Central memory CD8-positive, alpha-beta T cell (primary cell): ENCODE measurements at places on chromosomes 3 and 15.

GRCh38 chr3:43894176-43895049 is 203.7 kb downstream of the ABHD5 start:
- H3K4me1 ChIP-seq = no peaks in the 10 kb centered on the region
- H3K4me3 ChIP-seq = peak overlapping the region; percentile 54
- H3K36me3 ChIP-seq = no peaks in the 10 kb centered on the region
- peaks cover 79% of the 10 kb centered on the region for H3K27me3 ChIP-seq

GRCh38 chr3:197908957-197909701 is 40.9 kb upstream of the RPL35A start:
- H3K27ac ChIP-seq = no peak overlapping the region
- H3K4me1 ChIP-seq = peaks cover 29% of the 10 kb centered on the region
- no peak for DNase-seq
- peaks cover 2% of the 10 kb centered on the region for H3K36me3 ChIP-seq

GRCh38 chr15:65377976-65378366 is at the start of gene IGDCC3:
IGDCC3 (minus strand) TSS chr15:65378002; CDS start chr15:65377788, 214 bp downstream.
- peaks cover 8% of the 10 kb centered on the region for H3K4me1 ChIP-seq
- no peak for DNase-seq
- H3K27ac ChIP-seq = no peak within 1 kb of the TSS
- peaks cover 1% of the 10 kb centered on the region for H3K36me3 ChIP-seq
- peaks cover 71% of the 10 kb centered on the region for H3K27me3 ChIP-seq

GRCh38 chr3:15206662-15207576 is 873 bp downstream of the CAPN7 start:
- no peaks in the 10 kb centered on the region for H3K27me3 ChIP-seq
- H3K4me1 ChIP-seq = peaks cover 39% of the 10 kb centered on the region
- DNase-seq = no peak
- peaks cover 14% of the 10 kb centered on the region for H3K36me3 ChIP-seq
- peak overlapping the region; percentile 87 for H3K4me3 ChIP-seq

- peaks cover 78% of the 10 kb centered on the region for H3K27me3 ChIP-seq
- no peaks in the 10 kb centered on the region for H3K4me1 ChIP-seq
- H3K36me3 ChIP-seq = no peaks in the 10 kb centered on the region
- no peak overlapping the region for H3K4me3 ChIP-seq
- DNase-seq = no peak
- H3K27ac ChIP-seq = no peak overlapping the region
These were observed 132.4 kb upstream of the C2CD4B start for GRCh38 chr15:62297522-62297921.

- DNase-seq = no peak
- no peak overlapping the region for H3K27ac ChIP-seq
- no peaks in the 10 kb centered on the region for H3K4me1 ChIP-seq
- H3K36me3 ChIP-seq = no peaks in the 10 kb centered on the region
These were observed 1105.8 kb downstream of the IGSF11 start for GRCh38 chr3:117928836-117929235.

DNA sequence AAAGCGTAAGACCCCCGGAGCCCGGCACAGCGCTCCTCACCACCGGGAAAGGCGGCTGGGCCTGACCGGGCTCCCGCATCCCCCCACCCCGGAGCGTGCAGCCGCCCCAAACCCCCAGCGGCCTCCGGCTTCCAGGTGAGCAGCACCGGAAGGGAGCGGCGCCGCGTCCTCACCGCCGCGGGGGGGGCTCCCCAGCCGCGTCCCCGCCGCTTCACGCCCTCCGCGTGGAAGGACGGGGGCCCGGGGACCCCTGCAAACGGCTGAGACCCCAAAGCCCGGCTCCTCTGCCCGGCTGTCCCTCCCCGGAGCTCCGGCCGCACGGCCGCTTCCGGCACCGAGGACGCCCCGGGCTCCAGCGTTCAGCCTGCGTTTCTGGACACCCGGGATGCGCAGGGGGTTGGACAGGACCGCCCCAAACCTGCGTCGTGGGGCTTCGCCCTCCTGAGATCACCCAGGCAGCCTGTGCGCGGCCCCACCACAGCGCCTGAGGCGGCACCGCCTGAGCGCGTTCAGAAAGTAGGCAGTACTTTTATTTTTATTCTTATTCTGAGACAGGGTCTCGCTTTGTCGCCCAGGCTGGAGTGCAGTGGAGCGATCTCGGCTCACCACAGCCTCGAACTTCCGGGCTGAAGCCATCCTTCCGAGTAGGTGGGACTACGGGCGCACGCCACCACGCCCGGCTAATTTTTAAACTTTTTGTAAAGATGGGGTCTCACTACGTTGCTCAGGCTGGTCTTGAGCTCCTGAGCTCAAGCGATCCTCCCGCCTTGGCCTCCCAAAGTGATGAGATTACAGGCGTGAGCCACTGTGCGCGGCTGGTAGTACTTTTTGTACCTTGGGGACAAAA is 51.6 kb upstream of the BLM start:
- no peak for DNase-seq
- H3K36me3 ChIP-seq = peaks cover 9% of the 10 kb centered on the region
- H3K4me3 ChIP-seq = peak overlapping the region; percentile 73
- H3K27me3 ChIP-seq = peaks cover 49% of the 10 kb centered on the region
- H3K27ac ChIP-seq = no peak overlapping the region

- peak overlapping the region; percentile 16 for H3K27ac ChIP-seq
- H3K4me3 ChIP-seq = no peak overlapping the region
- H3K36me3 ChIP-seq = no peaks in the 10 kb centered on the region
- H3K4me1 ChIP-seq = no peaks in the 10 kb centered on the region
- H3K27me3 ChIP-seq = no peaks in the 10 kb centered on the region
These were observed 137.1 kb upstream of the WNT5A start for GRCh38 chr3:55624238-55624637.

DNA sequence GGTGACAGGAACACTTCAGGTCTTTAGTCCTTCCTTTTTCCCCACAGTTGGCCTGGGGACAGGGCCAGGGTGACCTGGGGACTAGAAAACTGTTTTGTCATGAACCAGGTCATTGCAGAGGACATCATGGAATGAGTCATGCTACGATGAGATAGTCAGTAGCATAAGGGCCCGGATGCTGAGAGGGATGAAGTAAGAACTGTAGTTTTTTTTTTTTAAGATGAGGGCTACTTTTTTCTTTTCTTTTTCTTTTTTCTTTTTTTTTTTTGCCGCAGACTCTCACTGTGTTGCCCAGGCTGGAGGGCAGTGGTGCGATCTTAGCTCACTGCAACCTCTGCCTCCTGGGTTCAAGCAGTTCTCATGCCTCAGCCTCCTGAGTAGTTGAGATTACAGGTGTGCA is 8.0 kb downstream of the MAP2K5 start:
- peaks cover 9% of the 10 kb centered on the region for H3K36me3 ChIP-seq
- no peak overlapping the region for H3K4me3 ChIP-seq
- peaks cover 11% of the 10 kb centered on the region for H3K4me1 ChIP-seq
- no peak overlapping the region for H3K27ac ChIP-seq

DNA sequence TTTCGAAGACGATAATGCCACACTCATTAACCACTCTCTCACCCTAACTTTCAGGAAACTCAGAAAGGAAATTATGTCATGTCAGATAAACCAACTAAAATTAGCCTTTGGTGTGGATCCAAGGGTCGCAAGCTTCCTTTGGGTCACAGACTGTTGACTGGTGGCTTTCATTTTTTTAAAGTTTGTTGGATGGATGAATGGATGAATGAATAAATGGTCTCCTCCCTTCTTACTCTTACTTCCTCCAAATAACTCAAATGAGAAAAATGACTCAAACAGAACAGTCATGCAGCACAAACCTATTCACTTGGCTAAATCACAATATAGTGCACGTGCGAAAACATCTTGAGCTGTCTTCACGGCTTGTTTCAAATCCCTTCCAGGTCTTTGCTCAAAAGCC is 82.9 kb upstream of the HACD2 start:
- DNase-seq = no peak
- no peak overlapping the region for H3K27ac ChIP-seq
- H3K4me1 ChIP-seq = peaks cover 5% of the 10 kb centered on the region
- H3K27me3 ChIP-seq = peaks cover 82% of the 10 kb centered on the region
- peaks cover 2% of the 10 kb centered on the region for H3K36me3 ChIP-seq
- no peak overlapping the region for H3K4me3 ChIP-seq

GRCh38 chr3:108406661-108407206 is 103.7 kb downstream of the MYH15 start:
- no peaks in the 10 kb centered on the region for H3K4me1 ChIP-seq
- no peak overlapping the region for H3K4me3 ChIP-seq
- no peak overlapping the region for H3K27ac ChIP-seq
- no peak for DNase-seq
- H3K27me3 ChIP-seq = peaks cover 9% of the 10 kb centered on the region
- peaks cover 2% of the 10 kb centered on the region for H3K36me3 ChIP-seq

DNA sequence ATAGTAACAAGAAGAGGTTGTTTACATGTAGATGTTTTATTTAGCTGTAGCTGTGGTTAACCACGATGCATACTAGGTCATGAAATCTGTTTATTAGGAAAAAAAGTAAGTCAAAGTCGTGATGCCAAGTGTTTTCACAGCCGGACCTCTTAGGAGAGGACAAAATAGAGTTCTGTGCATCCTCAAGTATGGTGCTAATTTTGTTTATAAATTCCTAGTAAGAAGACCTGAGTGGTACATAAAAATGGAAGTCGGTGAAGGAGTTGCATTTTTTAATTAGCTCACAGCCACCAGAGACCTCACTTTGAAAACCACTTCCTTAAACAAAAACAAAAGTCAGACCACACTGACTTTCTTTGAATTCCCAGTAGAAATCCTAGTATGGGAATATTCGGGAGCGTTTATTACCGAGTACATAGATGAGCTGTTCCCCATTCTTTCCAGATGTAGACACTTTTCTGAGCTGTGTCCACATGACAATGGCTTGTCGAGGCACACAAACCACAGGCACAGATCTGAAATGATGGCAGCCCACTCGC is 143.6 kb upstream of the UBE2E1 start:
- peaks cover 7% of the 10 kb centered on the region for H3K4me1 ChIP-seq
- no peaks in the 10 kb centered on the region for H3K36me3 ChIP-seq
- H3K4me3 ChIP-seq = no peak overlapping the region

GRCh38 chr3:36496684-36497633 is 116.7 kb downstream of the STAC start:
- no peak overlapping the region for H3K4me3 ChIP-seq
- no peak for DNase-seq
- no peak overlapping the region for H3K27ac ChIP-seq
- no peaks in the 10 kb centered on the region for H3K36me3 ChIP-seq
- no peaks in the 10 kb centered on the region for H3K4me1 ChIP-seq

GRCh38 chr3:151101270-151101969 is 16.0 kb downstream of the MED12L start:
- H3K27me3 ChIP-seq = peaks cover 46% of the 10 kb centered on the region
- H3K27ac ChIP-seq = no peak overlapping the region
- no peaks in the 10 kb centered on the region for H3K36me3 ChIP-seq
- H3K4me3 ChIP-seq = no peak overlapping the region

GRCh38 chr3:191008074-191008473 is 145.6 kb upstream of the GMNC start:
- H3K27ac ChIP-seq = no peak overlapping the region
- peaks cover 2% of the 10 kb centered on the region for H3K36me3 ChIP-seq
- no peaks in the 10 kb centered on the region for H3K4me1 ChIP-seq
- H3K27me3 ChIP-seq = no peaks in the 10 kb centered on the region
- H3K4me3 ChIP-seq = no peak overlapping the region
- DNase-seq = no peak

GRCh38 chr15:70741677-70742293 is 21.6 kb downstream of the UACA start:
- peaks cover 61% of the 10 kb centered on the region for H3K27me3 ChIP-seq
- no peak overlapping the region for H3K27ac ChIP-seq
- no peak overlapping the region for H3K4me3 ChIP-seq
- no peak for DNase-seq

- H3K4me1 ChIP-seq = peaks cover 22% of the 10 kb centered on the region
- no peak overlapping the region for H3K4me3 ChIP-seq
- no peaks in the 10 kb centered on the region for H3K27me3 ChIP-seq
- DNase-seq = no peak
These were observed 81.3 kb upstream of the BHLHE40 start for GRCh38 chr3:4897765-4898453.

DNA sequence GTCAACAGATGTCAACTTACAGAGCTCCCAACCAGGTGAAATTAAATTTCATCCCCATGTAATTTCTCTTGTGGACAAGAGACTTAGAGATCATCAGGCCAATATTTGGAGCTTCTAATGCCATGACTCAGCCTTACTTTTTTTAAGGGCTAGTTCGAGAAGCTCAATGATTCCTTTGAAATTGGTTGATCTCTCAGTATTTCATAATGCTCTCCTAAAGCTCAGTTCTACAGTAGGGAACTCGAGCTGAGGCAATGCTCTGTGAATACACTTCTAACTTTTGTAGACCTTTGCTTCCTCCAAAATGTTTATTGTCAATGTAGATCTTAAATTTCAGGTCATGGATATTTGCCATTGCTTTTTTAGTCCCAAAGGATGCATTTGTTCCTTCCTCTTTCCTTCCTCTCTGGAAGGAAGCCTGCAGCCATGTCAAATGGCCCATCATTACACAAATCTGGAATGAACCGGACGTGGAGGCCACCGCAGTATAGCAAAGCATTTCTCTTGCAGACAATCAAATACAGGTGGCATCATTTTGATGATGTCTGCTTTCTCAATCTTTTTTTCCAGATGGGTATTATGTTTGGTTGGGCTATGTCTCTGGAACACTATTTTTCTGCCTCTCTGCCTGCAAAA is 28.3 kb downstream of the STARD5 start:
- H3K27ac ChIP-seq = peak overlapping the region; percentile 98
- peaks cover 40% of the 10 kb centered on the region for H3K36me3 ChIP-seq
- DNase-seq = no peak
- H3K4me1 ChIP-seq = peaks cover 96% of the 10 kb centered on the region
- H3K4me3 ChIP-seq = peak overlapping the region; percentile 99
- H3K27me3 ChIP-seq = no peaks in the 10 kb centered on the region

GRCh38 chr15:52050416-52050815 is 31.4 kb downstream of the MAPK6 start:
- H3K4me1 ChIP-seq = peaks cover 14% of the 10 kb centered on the region
- H3K27ac ChIP-seq = peak overlapping the region; percentile 32
- DNase-seq = no peak
- H3K4me3 ChIP-seq = no peak overlapping the region

DNA sequence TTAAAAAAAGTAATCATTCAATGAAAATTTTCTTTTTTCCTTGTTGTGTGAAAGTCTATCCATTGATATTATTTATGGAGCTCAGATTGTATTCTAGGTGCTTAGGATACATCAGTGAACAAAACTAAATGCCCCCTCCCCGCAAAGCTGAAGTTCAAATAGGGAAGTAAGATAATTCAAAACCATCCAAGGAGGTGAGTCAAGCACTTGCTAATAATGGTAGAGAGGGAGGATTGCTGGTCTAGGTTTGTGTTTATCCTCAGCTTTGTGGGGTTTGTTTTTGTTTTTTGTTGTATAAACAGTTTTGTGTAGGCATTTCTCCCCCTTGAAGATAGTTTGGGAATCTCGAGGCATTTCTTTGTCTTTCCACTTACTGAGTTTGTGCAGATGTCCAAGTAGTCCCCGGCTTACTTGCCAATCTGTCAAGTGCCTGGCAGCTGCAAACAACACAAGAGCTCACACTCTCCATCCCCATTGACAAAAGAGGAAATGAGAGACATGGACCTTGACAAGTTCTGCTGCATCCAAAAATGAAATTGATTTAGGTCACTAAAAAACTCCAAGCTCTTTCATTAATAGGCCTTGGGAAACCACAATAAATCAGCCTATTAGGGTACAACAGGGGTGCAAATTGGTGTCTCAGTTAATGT is 575.8 kb upstream of the TBL1XR1 start:
- no peak for DNase-seq
- no peaks in the 10 kb centered on the region for H3K36me3 ChIP-seq
- no peak overlapping the region for H3K27ac ChIP-seq
- no peak overlapping the region for H3K4me3 ChIP-seq
